Left hindlimb (tissue), 1 donor: ENCODE measurements at places on chromosomes 1 and 21.

GRCh38 chr1:203075236-203076030 is 10.4 kb downstream of the MYOG start:
- DNase-seq = no peak

- no peak for DNase-seq
These were observed 1.3 kb downstream of the SLAMF1 start for GRCh38 chr1:160645386-160646130.

DNA sequence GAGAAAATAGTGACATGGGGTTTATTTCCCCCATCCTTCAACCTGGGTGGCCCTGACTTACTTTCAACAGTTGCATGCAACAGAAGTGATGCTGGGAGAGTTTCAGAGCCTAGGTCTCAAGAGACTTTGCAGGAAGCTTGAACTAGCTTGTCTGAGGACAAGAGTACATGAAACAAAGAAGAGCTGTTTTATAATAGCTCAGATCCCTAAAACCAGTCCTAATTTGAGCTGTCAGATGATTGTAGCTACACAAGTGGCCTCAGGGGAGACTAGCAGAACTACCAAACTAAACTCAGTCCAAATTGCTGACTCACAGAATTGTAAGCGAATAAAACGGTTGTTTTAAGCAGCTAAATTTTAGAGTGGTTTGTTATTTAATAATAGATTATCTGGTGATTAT is 17.1 kb downstream of the RC3H1 start:
- no peak for DNase-seq

GRCh38 chr1:54559771-54560231 is 11.8 kb downstream of the ACOT11 start:
- DNase-seq = no peak

DNA sequence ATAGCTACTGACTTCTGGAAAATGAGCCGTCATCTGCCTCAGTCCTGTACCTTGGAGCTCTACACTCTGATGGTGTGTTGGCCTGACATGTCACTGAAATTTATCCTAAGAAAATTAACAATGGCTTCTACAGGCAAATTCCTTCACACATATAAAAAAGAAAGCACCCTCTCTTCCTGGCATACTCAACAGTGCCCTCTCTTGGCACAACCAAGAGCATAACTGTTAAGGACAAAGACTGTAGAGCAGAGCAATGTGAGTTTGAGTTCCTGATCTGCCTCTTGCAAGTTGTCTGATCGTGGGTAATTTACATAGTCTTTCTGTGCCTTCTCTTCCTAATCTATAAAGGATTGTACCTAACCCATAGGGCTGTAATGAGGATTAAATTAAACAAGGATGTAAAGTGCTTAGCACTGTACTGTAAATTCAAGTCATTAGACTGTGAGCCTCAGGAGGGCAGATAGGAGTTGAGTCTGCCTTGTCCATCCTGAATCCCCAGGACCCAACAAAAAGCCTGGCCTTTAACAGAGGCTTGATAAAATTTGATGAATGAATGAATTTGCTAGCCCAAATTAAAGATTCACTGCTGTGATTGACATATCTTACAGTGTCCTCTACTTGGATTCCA is 83.5 kb downstream of the SYF2 start:
- no peak for DNase-seq

DNA sequence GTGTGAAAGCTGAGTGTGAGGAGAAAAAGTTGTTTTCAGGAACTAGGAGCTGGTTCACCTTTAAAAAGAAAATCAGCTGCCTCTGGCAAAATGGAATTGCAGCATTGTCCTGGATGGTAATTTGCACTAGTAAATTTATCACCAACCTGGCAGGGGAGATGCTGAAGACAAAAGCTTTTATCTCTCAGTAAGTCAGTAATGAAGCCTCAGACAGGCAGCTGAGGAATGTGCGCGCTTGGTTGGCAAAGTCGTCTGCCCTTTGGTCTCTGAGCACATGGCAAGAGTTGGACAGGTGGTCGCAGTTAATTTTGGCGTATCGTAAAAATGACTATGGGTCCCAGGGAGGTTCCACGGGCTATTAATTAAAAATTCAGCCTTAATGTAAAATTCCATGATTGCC is 131.9 kb downstream of the BACH1 start:
- DNase-seq = no peak

- DNase-seq = no peak
These were observed 28.1 kb downstream of the ADAM30 start for GRCh38 chr1:119868176-119868575.

- no peak for DNase-seq
These were observed 14.8 kb upstream of the ZNF669 start for GRCh38 chr1:247118946-247119446.

DNA sequence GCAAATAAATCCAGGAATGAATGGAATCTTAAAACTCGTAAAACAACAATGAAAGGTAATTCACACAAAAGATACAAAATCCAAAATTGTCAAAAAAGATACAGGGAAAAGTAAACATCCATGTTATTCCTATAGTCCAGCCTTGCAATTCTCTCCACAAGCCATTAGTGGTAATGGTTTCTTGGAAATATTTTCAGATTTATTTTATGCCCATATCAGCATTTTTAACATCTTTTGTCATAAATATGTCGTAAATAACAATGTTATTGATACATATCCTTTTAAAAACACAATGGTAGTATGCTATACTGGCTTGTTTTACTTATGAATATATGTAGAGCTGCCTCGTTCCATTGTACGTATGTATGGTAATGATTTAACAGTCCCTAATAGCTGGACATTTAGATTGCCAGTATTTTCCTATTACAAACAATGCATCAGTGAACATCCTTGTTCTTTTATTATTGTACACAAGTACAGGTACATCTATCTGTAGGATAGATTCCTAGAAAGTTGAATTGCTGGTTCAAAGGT is 30.6 kb downstream of the DNTTIP2 start:
- no peak for DNase-seq

DNA sequence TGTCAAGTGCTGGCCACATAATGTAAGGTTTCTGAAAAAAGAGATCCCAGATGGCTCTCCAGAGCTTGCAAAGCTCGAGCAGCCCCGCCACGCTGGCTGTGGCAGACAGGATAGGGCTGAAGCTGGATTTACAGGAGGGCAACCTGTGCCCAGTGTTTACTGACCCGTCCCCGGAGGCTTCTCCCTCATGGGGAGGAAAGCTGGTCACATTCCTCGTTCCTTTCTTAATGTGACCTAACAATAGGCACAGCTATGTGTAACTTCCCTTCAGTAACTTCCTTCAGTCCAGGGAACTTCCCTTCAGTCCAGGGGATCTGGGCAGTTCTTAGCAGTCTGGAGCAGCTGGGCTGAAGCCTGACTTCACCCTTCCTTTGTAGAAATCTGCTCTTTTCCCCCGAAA is 7.7 kb downstream of the SLFNL1 start:
- DNase-seq = peak; percentile 55
